Naive B cell (primary cell): ENCODE measurements at places on chromosomes 5 and 9.

- DNase-seq: no peak
Observed at GRCh38 chr9:137303151-137303892, 1.3 kb upstream of the NRARP start.

DNA sequence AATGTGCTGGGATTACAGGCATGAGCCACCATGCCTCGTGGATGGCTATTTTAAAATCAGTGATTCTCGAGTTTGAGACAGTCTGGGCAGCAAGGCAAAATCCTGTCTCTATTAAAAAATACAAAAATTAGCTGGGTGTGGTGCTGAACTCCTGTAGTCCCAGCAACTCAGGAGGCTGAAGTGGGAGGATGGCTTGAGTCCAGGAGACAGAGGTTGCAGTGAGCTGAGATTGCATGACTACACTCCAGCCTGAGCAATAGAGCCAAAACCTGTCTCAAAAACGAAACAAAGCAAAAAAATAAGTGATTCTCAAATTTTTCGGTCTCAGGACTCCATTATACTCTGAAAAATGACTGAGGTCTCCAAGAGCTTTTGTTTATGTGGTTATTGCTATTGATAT, 47.9 kb upstream of the HSPA9 start:
- no peak for DNase-seq

DNA sequence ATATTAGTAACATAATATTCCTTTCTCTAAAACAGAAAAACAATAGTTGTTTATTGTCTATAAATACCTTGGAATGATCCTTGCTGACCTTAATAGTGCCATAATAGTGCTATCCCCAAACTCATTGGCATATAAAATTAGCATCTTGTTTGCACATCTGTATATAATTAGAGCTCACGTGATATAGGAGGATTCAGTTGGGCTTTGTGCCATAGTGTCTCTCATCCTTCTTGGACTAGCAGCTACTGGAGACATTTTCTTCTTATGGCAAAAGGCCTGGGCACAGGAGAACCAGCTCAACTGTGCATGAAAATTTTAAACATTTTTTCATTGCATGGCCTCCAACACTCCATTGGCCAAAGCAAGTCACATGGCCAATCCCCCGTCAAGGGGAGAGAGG, 342.5 kb downstream of the SPATA31D1 start:
- no peak for DNase-seq

DNA sequence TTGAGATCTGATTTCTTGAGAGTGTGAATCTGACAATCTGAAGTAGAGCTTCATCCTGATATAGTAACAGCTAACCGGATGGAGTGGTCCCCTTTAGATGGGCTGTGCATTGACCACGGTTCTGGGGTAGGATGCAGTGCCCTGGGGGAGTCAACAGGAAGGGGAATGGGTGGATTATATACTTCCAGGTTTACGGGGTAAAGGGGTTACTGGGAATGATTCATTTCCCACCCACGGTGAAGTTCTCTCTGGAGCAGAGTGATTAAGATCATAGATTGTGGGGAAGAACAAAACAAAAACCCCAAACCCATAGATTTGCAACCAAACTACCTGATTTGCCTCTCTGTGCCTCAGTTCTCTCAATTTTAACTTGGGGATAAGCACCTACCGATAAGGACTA, 1.5 kb upstream of the B4GALT7 start:
- DNase-seq: no peak

- no peak for DNase-seq
Observed at GRCh38 chr5:56862909-56863308, 46.5 kb upstream of the SETD9 start.
